ENCODE measurements at places on chromosomes 3 and 15.

GRCh38 chr3:155303540-155304097 is 10.1 kb upstream of the STRIT1 start:
- DNase-seq, result no peak

DNA sequence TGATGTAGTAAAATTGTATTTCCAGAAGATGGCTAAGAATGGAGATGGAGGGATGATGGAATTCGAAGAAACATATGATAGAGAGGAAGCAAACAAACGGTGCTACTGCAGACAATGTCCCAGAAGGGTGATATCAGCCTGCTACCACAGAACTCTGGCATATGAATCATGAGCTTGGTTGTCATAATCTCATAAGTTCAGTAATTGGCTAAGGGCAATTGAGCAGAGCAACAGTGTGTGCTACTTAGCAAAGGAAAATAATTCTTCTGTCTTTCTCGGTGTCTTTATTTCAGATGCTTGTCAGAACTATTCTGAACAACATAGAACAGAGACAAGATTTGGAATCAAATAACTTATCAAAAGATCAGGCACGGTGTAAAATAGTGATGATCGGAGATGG is 407.3 kb downstream of the GBE1 start:
- no peak for DNase-seq

DNA sequence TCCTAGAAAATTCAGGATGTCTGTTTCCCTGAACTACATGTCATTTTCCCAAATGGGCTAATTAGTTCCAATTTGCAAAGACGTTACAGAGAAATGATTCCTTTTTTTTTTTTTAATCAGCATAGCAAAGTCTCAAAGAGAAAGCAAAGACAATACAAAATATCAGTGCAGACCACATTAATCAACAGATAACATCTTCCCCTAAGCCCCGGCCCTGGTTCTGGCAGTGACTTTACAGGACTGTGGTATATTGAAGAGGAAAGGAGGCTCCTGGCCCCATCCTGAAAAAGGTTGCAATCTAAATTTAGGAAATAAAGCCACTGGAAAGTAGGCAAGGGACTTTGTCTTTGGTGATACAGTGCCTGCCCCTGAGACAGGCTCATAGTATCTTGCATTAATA is 836.5 kb downstream of the NTRK3 start:
- no peak for DNase-seq

GRCh38 chr3:63624941-63625560 is 27.4 kb upstream of the SNTN start:
- no peak for DNase-seq

DNA sequence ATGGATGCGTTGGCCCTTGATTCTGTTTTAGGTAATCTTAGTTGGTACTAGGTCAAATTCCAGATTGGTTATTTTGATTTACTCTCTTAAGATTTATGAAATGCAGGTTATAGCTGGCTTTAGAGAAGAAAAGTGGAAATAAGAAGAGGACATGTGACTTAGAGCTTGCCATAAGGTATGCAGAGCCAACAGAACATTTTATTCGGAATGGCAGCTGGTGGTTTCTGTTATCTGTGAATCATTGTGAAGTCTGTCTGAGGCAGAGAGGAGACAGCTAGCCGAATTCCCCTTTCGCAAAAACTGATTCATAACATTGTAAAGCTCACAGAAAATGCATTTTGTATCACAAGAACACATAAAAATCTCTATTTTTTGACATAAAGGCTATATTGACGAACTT is 82.1 kb downstream of the FILIP1L start:
- no peak for DNase-seq

GRCh38 chr15:33454346-33454745 is 143.6 kb downstream of the RYR3 start:
- no peak for DNase-seq

DNA sequence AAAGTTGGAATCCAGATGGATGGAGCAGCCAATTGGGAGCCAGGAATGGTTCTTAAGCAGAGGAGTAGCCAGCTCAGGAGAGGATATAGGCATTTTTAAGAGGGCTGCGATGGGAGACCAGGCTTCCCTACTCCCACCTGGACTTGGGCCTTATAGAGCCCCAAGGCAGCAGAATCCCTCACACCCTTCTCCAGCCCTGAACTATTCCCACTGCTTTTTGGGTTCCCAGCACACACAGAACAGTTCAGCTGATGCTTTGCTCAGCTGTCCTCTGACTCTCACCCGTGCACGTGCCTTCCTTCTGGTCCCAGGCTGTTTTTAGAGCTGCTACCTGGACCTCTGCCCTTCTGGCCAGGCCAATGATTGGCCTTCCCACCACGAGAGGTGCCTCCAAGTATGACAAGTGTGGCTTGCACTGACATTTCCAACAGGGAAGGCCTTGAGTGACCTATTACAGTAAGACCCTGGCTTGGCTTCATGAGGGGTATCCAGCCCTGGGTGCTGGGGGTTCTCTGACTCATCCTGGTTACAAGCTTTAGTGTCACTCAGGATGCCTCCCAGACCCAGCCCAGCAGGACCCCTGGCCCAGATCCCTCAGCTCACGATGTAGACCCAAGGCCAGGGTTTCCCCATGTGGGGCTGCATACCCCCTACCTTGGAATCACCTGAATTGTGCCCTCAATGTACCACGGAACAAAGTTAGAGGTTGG is 25.2 kb downstream of the NOX5 start:
- DNase-seq, result no peak

- DNase-seq, result no peak
Observed at GRCh38 chr3:112136959-112137693, 4.1 kb upstream of the GCSAM start.

DNA sequence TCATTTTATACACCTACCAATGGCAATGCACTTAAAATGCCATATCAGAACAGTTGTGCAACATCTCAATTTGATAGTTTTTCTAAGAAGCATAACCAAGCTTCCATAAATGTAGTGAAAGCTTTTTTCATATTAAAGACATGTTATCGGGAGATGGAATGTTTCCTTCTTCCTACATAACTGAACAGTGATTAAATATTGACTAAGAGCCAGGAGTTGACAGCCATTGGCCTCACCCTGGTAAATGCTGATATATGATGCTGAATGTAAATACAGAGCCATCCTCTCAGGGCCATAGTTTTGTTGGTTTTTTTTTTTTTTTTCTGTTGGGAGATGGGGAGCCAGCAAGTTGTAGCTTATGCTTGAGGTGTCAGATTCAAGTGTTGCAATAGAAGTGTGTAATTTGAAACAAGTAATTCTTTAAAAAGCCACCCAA is 203.3 kb upstream of the IL12A start:
- no peak for DNase-seq

GRCh38 chr3:108221393-108221792 is 831 bp downstream of the IFT57 start:
- no peak for DNase-seq

All from chondrocyte (in vitro differentiated cells).